Ecto neural progenitor cell (in vitro differentiated cells): ENCODE measurements at places on chromosomes 3 and 15.

DNA sequence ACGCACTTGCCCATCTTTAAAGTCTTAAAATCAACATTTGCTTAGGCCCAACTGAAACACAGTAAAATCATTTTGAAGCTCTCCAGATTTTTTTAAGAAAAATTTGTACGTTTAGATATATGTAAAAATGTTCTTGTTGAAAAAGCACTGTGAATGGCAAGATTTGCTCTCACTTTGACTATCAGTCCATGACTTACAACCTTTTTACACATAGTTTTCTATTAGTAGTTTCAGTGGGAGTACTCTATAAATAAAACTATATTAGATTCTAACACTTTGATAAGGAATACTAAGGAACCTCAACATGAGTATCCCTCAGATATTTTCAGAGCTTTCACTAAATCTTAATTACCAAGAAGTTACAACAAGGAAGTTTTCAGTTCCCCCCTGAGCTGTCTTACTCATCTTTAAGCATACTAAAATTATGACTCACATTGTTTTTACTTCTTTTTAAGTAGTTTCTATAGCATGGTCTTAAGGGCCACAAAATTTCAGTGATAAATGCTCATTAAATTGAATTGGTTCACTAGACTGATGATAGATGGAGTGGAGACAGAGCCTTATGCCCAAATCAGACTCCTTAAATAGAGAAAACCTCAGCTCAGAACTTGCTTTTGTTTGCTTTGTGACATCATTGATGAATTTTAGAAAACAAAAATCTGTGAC lies 31.6 kb upstream of the RAP2B start:
- no peak for DNase-seq

DNA sequence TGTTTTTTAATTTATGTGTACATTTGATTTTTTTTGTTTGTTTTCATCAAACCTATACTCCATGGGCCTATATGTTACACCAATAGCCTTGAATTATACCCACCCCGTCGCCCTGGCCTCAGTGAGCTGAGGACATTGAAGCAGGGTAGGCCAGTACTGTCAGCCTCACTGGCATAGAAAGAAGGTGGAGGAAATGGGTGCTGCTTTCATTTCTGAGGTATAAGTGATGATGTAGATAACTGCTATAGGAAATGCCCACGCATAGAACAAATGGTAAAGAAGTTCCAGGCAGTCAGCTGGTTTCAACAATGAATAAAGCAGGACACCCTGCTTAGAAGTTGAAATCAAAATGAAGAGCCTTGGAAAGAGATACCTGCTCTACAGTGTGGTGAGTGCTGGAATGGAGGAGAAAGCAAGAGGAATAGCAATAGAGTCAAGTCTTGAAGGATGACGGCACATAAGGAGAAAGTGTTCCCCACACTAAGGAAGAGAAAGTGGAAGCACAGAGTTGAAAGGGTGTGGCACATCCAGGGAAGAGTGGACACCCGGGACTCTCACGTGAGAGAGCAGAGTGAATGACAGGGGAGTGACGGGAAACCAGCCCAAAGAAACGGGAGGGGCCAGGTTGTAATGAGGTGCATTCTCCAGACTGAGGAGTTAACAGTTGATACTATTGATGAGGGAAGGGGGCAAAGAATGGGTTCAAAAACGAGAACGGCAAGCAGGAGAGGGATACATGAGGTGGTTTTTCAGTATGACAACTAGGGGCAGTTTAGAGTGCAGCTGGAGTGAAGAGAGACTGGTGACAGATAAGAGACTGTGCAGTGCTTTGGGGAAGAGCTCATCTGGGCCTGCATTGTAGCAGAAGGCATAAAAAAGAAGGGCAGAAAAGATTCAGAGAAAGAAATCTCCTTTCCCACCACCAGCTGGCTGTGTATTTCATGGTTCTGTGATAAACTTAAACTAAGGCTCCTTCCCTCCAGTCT lies 70.5 kb downstream of the KLHL25 start:
- no peak for DNase-seq

DNA sequence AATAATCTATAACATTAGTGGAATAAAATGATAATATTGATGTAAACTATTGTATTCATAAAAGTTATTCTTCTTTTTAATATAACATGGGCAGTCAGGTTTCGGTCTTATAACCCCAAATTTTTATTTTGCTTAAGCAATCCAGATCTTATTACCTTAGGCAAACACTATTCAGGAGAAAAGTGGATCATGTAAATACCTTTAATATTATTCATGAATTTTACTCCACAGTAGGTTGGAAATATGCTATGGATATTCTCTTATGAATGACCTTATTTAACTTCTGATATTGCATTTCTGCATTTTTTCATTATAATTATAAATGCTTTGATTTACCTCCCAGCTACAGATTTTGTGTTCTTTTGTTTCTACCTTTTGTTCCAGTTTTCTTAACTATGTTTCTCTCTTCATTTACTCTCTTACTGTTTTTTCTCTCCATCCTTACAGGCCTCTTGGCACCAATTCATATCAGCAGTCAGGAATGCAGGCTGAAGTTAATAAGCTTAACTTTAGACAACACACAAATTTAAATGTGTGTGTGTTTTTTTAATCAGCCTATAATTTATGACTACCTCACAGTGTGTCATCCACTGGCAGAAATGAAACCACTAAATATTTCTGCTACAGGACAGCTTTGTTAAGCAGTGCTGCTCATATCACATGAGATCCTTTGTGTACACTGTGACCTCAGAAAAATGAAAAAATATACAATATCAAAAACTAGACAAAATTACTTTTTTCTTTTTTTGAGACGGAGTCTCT lies 111.0 kb downstream of the NSUN3 start:
- DNase-seq: no peak

- DNase-seq: no peak
These were observed 1.0 kb downstream of the SEMA3B start for GRCh38 chr3:50269977-50270413.

- no peak for DNase-seq
These were observed 299.2 kb downstream of the ZPLD1 start for GRCh38 chr3:102733791-102734563.

GRCh38 chr15:46710401-46710960 lies 1006.8 kb upstream of the SEMA6D start:
- DNase-seq: no peak

- DNase-seq: no peak
These were observed 915 bp upstream of the CALML4 start for GRCh38 chr15:68205954-68206539.

DNA sequence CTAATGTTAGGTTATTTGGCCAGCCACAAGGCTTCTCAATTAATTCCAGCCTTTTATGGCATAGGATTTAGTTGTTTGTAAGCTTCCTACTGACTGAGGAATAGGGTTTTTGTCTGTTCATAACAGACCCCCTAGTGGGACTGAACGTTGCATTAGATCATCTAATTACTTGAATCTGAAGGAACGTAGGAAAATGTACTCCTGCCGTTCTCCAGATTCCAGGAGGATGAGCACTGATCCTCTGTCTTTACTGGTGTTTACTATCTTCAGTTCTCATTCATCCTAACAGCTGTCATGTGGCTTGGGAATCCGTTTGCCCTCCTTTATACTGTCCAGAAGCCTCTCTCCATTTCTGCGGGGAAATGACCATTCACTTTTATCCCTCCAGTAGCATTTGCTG lies 52.7 kb downstream of the RAD54L2 start:
- DNase-seq: no peak

- no peak for DNase-seq
These were observed 21.2 kb downstream of the ZNF710 start for GRCh38 chr15:90022345-90022744.

DNA sequence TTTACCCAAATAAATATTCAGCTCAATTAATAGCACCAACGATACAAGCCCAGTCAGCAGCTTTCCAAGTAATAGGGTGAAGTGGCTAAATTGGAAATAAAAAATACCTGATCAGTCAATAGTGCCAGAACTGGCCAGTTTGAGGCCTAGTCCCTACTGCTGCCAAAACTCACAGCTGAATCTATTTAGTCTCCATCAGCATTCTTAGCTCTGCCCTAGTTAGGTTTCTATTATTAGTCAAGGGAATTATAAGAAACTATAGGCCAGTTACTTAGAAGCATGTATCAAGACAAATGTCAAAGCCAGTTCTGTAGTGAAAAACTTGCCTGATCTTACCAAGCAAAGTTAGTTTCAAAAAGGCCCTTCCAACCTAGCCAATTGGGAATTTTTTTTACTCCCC lies 146.2 kb upstream of the ZBTB20 start:
- DNase-seq: no peak

DNA sequence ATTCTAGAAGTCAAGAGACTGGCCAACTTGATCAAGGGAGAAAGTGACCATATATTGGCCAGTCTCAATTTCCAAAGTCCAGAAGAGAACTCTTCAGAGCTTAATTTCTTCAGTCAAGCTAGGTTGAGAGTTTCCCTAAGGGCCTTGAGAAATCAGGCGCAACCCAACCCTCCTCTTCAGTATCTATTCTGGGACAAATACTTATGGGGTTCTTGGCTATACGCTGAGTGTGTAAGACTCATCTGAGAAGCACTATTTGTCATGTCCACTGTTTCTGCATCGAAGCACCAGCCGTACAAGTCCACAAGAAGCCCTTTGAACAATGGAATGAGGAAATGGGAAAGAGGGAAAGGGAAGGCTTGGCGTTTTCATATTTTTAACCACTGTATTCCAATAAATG lies 379.5 kb downstream of the CTNNB1 start:
- no peak for DNase-seq

GRCh38 chr15:31799715-31800321 lies 230.5 kb upstream of the CHRNA7 start:
- DNase-seq: peak; percentile 3

DNA sequence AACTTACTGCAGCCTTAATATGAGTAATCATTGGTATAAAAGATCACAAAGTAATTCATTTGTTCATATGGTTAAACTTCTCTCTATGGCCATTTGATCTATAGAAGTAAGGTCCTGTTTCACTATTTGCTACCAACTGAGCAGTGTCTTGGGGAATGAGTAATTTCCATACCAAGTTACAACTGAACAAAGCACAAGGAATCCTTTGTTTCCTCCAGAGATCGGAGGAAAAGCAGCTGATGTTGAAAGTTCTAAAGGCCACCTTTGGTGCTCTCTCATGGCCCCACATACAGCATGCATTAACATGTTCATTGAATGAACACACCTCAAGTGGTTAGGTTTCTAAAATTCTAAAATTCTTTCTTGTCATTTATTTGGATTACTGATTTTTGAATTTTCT lies 7.1 kb upstream of the CNTN3 start:
- no peak for DNase-seq

DNA sequence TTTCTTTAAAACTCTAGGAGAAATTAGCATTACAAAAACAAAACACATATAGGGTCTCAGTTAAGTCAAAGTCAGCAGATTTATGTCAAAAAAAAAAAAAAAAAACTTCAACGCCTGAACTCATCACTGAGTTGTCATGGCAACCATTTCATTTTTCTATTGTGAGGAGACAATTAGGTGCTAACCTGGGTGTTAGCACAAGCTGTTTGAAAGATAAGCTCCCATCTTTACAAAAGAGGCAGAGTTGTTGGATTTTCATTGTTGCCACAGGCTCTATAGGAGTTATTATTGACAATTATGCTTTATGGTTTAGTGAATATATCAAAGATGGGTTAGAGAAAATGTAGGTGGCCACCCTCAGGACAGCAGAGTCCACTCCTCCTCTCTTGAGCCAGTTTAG lies 806.9 kb downstream of the GRM7 start:
- no peak for DNase-seq
